ENCODE measurements at places on chromosomes 12 and 14.

- DNase-seq, result no peak
Observed at GRCh38 chr14:60758885-60759284, 24.3 kb downstream of the MNAT1 start.

DNA sequence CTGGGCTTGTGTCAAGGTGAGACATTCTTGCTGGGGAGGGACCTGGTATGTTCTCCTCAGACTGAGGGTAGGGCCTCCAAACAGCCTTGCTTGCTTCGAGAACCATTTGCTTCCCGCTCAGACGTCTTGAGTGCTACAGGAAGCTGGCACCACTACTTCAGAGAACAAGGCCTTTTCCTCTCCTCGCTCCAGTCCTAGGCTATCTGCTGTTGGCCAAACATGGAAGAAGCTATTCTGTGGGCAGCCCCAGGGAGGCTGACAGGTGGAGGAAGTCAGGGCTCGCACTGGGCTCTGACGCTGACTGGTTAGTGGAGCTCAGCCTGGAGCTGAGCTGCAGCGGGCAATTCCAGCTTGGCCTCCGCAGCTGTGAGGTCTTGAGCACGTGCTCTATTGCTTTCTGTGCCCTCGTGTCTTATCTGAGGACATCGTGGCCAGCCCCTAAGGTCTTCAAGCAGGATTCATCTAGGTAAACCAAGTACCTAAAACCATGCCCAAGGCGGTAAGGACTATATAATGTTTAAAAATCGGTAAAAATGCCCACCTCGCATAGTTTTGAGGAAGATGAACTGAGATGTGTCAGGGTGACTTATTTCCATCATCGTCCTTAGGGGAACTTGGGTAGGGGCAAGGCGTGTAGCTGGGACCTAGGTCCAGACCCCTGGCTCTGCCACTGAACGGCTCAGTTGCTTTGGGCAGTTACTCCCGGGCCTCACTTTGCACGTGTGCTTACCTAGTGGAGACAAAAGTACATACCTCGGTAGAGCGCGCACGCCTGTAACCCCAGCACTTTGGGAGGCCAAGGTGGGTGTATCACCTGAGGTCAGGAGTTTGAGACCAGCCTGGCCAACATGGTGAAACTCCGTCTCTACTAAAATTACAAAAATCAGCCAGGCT lies 4.3 kb downstream of the GAPDH start:
- no peak for DNase-seq

GRCh38 chr12:65630555-65630954 lies 193.7 kb upstream of the HMGA2 start:
- DNase-seq, result no peak

- no peak for DNase-seq
Observed at GRCh38 chr14:94897082-94897481, 127.2 kb upstream of the GSC start.

GRCh38 chr12:117417004-117417403 lies 55.6 kb upstream of the NOS1 start:
- DNase-seq, result no peak

GRCh38 chr14:66315548-66315947 lies 170.6 kb upstream of the CCDC196 start:
- DNase-seq, result no peak

GRCh38 chr12:54959291-54960018 lies 25.1 kb downstream of the TESPA1 start:
- DNase-seq, result no peak

DNA sequence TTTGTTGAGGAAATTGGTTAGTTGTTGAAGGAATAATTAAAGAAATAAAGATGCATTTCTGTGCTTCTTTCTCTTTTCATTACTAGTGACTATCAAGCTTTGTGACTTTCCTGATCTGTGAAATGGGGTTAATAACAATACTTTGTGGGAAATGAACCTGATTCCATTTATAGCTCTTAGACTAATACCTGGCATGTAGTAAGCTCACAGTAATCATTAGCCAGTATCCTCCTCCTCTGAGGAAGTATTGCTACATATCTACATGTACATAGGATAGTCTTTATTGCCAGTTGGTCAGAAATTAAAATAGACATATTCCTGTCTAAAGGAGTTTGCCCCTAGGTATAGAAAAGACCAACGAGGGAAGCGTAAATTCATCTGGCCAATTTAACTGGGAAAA lies 1.8 kb upstream of the CCDC198 start:
- no peak for DNase-seq

- no peak for DNase-seq
Observed at GRCh38 chr12:52227606-52228166, 5.4 kb upstream of the KRT7 start.

DNA sequence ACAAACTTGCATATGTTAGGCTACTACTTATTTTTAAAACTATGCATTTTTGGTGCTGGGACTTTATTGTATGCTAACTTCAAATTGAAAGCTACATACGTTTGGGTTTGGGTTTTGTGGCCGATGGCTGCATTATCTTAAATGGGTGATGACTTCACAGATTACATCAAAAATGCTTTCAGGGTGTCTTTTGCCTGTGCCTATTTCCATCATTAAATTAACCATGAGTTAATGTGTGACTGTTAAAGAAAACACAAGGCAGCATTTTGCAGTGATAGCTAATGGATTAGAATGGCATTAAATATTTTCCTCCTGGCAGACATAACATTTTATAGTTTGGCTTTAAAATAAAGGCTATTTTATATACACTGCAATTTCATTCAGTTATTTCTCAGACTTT lies 352.3 kb downstream of the EGLN3 start:
- no peak for DNase-seq

DNA sequence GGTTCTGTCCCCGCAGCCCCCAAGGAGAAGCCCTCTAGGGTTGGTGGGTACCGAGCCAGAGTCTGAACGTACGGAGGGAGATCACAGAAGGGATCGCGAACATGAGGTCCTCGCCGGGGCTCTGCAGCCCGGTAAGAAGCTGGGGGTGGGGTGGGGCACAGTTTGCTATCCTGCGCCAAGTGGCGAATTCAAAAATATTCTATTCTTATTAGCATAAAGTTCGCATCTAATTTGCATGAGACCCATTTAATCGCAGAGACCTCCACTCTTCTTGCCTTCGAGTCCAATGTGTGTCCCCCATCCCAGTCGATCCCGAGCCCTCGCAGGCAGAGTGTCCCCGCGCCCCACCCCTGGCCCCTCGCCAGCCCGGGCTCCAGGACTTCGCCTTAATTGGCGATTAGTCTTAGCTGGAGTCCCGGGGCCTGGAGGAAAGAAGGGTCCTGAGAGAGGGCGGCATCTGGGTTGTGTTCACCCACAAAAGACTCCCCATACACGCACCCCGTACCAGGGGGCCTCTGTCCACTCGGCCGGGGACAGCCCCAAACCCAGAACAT lies 604 bp upstream of the ARHGEF25 start:
- no peak for DNase-seq

- DNase-seq, result no peak
Observed at GRCh38 chr14:91997492-91997891, 42.4 kb downstream of the TRIP11 start.

DNA sequence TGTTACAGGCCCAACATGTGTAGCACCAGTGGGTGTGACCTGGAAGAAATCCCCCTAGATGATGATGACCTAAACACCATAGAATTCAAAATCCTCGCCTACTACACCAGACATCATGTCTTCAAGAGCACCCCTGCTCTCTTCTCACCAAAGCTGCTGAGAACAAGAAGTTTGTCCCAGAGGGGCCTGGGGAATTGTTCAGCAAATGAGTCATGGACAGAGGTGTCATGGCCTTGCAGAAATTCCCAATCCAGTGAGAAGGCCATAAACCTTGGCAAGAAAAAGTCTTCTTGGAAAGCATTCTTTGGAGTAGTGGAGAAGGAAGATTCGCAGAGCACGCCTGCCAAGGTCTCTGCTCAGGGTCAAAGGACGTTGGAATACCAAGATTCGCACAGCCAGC lies 8.6 kb downstream of the BCL2L14 start:
- no peak for DNase-seq

DNA sequence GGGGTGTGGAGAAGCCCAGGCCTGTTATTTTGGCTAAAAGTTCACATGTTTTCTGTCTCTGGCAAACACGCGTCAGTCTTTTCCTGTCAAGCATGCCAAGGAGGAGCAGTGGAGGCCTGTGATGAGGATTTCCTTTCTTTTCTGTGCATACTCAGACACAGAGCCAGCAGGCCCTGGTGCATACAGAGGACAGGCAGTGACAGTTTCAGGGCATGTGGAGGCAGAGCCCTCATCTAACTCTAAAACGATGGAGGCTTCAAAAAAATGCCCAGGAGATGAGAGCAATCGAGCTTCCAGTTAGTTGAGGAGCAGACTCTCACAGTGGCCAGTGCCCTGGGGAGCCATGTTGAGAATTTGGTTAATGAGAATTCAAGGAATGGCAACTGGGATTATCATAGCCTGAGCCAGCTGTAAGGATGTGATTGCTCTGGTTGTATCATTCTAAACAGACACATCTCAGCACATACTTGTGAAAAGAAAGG lies 66.5 kb downstream of the TRAFD1 start:
- no peak for DNase-seq

- no peak for DNase-seq
Observed at GRCh38 chr12:52254180-52254964, 20.1 kb upstream of the KRT86 start.

- peak; percentile 22 for DNase-seq
Observed at GRCh38 chr12:64714551-64714968, 44.6 kb downstream of the GNS start.

- DNase-seq, result no peak
Observed at GRCh38 chr12:12425001-12425400, 68.1 kb downstream of the BORCS5 start.

GRCh38 chr14:77238996-77239395 lies 32.0 kb downstream of the NGB start:
- DNase-seq, result no peak

- no peak for DNase-seq
Observed at GRCh38 chr12:130579231-130579630, 136.9 kb downstream of the RIMBP2 start.

DNA sequence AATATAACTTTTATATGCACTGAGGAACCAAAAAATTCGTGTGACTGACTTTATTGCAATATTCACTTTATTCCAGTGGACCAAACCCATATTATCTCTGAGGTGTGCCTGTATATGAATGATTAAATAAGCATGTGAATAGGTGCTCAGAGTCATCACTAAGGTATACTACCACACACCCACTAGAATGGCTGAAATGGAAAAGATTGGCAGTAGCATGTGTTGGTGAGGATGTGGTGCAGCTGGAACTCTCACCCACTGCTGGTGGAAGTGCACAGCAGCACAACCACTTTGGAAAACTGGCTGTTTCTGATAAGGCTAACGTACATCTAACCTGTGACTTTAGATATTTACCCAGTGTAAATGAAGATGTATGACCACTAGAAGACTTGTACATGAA lies 36.8 kb downstream of the GOLGA5 start:
- no peak for DNase-seq

- DNase-seq, result no peak
Observed at GRCh38 chr12:127169321-127170181, 1097.4 kb upstream of the TMEM132C start.

DNA sequence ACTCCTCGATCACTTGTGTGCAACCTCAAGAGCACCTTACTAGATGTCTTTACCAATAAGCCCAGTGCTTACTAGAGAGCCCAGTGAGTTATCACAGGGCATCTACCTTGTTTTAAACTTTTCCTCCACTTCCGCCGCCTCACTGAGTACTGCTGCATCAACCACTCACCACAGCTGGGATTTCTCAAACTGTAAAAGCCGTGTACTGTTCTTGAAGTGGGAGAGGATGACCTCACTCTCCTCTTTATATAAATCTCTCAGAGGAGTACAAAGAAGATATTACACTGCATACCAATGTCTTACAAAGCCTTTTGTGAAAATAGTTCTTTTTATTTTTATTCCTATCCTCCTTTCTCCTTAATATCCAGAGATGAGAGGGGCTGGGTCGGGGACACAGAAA lies 94.1 kb downstream of the PLCZ1 start:
- no peak for DNase-seq

- DNase-seq, result no peak
Observed at GRCh38 chr14:63905370-63905769, 52.6 kb downstream of the SYNE2 start.

GRCh38 chr14:61950340-61950739 lies 188.1 kb downstream of the SNAPC1 start:
- no peak for DNase-seq

GRCh38 chr14:20836668-20837338 lies 34.2 kb upstream of the RNASE1 start:
- no peak for DNase-seq

- no peak for DNase-seq
Observed at GRCh38 chr12:152440-152839, 61.5 kb downstream of the SLC6A12 start.

- DNase-seq, result no peak
Observed at GRCh38 chr12:112439769-112440168, 21.0 kb downstream of the PTPN11 start.

DNA sequence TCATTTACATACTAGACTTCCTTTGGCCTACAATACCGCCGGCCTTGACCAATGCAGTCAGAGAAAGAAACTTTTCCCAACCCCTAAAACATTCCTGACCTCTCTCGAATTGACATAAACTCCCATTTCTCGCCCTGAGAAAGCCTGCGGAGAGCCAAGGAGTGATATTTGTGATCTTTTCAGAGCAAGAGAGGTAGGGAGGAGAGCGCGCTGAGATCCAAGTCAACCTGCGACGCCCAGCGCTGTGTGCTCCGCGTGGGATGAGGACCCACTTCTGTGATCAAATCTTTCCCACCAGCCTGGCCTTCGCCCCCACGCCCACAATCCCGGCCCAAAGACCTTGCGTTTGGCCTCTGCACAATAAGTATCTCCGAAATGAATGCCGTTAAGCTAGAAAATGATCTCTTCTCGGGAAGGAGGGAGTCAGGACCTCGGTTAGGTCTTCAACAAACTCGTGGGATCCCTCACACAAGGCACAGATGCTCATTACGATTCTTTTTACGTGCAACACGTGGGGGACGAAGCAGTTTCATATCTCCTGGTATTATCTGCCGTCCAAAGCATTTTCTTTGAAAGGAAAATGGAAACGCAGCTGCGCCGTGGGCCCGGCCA lies 6.3 kb upstream of the NPAS3 start:
- DNase-seq, result no peak

- no peak for DNase-seq
Observed at GRCh38 chr12:125122668-125123067, 57.4 kb downstream of the AACS start.

- DNase-seq, result no peak
Observed at GRCh38 chr12:27109334-27110028, 27.1 kb upstream of the C12orf71 start.

GRCh38 chr12:115507951-115508722 lies 769.4 kb downstream of the MED13L start:
- DNase-seq, result no peak

GRCh38 chr14:106631879-106632278 lies 1105.5 kb downstream of the TMEM121 start:
- no peak for DNase-seq

Measured in T-cell (primary cell).